Activated effector memory CD4-positive, alpha-beta T cell treated with anti-CD3 and anti-CD28 coated beads, Interleukin-2, amount 50 U/mL, for 16 hours (primary cell): ENCODE measurements at places on chromosomes 1 and 21.

DNA sequence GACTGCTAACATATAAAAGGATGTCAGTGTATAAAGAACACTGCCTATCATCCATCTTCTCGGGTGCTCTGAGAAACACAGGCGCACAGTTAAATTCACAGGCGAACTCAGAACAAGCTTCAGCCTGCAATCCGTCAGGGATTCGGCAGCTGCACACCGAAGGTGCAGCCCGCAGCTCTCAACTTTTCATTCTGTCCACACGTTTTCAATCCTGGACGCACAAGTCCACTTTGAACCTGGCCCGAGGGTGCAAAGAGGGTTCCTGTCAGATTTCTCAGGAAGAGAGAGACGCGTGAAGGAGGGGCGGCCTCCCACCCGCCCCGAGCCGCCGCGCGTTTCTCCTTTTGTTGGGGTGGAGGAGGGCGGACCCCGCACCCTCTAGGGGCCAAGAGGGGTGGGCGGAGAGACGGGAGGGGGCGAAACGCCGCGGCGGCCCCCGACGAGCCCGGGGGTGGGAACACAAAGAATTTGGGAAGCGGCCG lies 724 bp downstream of the DOCK7 start:
- peak; percentile 65 for DNase-seq

DNA sequence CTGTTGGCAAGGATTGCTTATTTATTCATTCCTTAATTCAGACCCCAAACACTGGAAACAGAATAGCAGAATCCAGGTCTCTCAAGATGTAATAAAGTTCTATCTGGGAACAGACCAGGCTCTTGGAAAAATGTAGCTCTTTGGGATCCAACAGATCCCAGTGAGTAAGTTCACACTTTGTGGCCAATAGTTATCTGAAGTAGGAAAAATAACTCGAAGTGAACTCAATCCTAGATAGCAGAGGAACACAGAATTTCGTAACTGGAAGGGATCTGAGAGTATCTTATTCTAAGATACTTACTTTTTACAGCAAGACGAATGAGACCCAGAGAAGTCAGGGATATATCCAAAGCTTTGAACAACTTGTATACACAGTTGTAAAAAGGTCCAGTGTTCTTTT lies 150.7 kb upstream of the CD34 start:
- no peak for DNase-seq

GRCh38 chr1:56868761-56869160 lies 14.2 kb downstream of the C8A start:
- DNase-seq = no peak

- no peak for DNase-seq
These were observed 82.7 kb downstream of the BCAR3 start for GRCh38 chr1:93598861-93599439.

GRCh38 chr1:89339039-89339438 lies 24.8 kb upstream of the GBP6 start:
- no peak for DNase-seq

DNA sequence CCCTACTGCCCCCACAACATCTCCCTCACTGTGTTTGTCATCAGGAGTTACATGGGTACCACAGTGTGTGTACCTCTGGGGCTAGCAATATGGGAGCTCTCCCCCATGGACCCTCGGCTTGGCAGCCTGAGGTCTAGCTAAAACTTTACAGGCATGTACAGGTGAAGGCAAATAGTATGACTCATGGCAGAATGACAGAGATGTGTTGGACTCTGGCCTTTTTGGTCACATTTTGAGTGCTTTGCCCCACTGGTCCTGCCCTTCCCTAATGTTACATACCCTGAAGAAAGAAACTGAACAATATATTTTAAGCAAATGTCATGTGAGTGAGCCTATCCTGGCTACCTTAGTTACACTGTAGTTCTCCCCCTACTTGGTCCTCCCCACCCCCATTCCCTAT lies 124.0 kb downstream of the NGF start:
- no peak for DNase-seq

DNA sequence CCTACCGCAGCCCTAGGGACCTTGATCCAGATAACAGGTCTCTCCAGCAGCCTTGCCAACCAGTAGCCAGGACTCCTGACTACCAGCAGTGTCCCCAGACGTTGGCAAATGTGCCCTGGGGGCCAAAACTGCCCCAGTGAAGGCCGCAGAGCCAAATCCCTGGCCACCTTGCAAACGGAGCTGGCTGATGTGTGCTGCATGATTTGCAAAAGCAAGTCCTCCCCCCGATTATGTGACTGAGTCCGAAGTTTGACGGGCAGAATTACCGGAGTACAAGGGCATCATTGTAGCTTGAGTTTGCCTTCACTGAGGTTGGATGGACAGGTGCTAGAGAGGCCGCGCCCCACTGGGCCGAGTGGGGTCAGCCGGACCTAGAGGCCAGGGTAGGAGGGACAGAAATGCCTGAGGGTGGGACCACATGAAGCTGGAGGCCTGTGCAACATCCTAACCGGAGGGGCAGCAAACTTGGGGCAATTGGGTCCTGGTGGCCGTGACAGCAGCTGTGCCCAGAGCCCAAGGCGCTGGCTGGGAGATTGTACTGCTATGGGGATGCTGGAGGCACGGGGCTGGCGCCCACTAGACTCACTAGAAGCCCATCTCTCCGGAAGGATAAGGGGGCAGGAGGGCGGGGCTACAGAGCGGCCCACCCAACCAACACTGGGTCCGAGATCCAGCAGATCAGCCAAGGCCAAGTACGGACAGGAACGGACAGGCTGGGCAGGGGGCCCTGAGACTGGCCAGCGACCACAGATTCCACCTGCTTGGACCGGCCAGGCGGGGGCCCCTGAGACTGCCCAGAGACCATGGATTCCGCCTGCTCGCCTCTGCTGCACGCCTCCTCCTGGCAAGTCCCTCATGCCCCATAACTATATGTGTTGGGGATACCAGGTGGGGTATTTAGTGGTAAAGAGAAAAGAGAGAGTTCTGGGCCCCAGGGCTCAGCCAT lies 2.8 kb downstream of the ARHGEF16 start:
- no peak for DNase-seq

- peak; percentile 87 for DNase-seq
These were observed 145.0 kb downstream of the DHRS3 start for GRCh38 chr1:12472798-12473551.

DNA sequence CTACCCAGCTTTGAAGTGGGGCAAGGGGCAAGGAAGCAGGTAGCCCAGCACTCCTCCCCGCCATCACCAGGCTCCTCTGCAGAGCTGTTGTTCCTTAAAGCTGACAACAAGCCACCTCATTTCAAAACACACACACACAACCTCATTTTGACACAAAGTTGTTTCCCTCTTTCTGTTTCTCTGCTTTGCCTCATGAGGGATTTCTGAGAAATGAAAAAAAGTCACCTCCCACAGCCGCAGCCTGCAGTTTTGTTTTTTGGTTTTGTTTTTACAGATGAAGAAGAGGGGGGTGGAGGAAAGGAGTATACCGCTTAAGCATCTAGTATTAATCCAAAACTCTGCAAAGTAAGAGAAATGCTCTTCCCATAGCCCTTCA lies 12.1 kb downstream of the MCL1 start:
- DNase-seq = peak; percentile 83

DNA sequence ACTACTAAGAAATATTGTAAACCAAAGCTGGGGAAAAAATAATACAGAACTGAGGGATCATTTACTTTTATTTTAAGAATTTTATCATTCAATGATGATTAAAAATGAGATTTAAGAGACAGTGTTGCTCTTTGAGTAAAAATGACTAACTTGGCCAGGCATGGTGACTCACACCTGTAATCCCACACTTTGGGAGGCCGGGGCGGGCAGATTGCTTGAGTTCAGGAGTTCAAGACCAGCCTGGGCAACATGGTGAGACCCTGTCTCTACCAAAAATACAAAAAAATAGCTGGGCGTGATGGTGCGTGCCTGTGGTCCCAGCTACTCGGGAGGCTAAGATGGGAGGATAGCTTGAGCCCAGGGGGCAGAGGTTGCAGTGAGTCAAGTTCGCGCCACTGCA lies 21.8 kb upstream of the PLEKHO1 start:
- DNase-seq = peak; percentile 75

DNA sequence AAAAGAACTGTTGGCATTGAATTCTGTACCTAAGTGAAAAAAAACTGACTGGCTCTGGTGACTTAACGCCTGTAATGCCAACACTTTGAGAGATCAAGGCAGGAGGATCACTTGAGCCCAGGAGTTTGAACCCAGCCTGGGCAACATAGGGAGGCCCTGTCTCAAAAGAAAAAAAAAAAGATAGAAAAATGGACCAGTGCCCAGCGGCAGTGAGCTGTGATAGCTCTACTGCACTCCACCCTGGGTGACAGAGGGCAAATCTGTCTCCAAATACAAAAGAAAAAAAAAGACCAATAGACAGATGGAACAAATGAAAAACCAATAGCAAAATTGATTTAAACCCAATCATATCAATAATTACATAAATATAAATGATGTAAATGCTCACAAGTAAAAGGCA lies 674 bp upstream of the AKR7A3 start:
- no peak for DNase-seq

GRCh38 chr1:64030411-64030810 lies 173.0 kb upstream of the UBE2U start:
- no peak for DNase-seq

- no peak for DNase-seq
These were observed 243 bp downstream of the C1orf21 start for GRCh38 chr1:184387069-184387475.

DNA sequence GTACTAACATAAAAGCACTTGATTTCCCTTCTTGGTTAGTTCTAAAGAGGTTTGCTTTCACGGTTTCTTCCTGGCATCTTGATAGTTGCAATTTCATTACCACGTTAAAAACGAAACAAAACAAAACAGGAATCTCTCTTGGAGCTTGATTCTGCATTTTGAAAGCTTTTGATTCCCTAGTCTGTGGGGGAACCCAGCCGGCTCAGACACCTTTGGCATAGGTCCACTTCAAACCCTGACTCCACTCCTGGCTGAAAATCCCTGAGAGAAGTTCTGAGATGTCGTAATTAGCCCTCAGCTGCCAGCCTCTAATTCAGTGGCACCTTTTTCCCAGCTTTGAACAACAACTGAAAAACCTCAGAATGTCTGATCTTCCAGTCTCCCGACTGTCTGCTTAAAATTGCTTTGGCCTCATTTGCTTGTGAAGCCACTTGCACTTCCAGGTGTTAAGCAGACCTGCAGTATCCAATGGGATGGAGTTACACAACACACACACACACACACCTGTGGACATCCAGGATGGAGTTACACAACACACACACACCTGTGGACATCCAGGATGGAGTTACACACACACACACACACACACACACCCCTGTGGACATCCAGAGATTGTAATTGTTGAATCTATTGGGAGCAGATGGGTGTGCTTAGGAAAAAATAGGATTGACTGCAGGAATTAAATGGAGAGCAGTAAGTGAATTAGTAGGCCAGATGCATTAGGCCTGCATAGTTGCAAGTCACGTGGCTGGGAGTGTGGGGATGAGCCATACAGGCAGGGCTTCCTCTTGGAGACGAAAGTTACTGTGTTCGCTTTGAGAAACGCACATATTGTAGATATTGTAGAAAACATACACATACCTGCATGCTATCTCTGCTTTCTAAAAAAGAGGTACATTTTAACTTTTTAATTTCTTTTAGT lies 285.6 kb upstream of the FMN2 start:
- no peak for DNase-seq

DNA sequence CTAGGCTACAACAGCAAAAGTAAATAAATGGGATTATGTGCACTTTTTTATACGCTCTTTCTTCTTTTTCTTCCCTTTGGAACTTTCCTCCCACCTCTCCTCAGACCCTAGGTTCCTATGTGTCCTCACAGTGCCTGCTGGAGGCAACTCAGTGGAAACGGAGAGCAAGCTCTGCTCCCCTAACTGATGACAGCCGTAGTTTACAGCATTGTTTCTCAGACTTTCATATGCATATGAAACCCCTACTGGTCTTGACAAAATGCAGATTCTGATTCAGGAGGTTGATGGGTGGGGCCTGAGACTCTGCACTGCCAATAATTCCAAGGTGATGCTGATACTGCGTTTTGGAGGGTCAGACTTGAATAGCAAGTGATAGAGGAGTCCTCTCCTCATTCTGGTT lies 34.3 kb upstream of the HMCN1 start:
- no peak for DNase-seq

GRCh38 chr1:30777060-30777903 lies 19.7 kb upstream of the LAPTM5 start:
- DNase-seq = no peak

- DNase-seq = no peak
These were observed 3.9 kb upstream of the IFNLR1 start for GRCh38 chr1:24190983-24191461.

GRCh38 chr1:233675893-233676292 lies 62.0 kb downstream of the KCNK1 start:
- DNase-seq = no peak

DNA sequence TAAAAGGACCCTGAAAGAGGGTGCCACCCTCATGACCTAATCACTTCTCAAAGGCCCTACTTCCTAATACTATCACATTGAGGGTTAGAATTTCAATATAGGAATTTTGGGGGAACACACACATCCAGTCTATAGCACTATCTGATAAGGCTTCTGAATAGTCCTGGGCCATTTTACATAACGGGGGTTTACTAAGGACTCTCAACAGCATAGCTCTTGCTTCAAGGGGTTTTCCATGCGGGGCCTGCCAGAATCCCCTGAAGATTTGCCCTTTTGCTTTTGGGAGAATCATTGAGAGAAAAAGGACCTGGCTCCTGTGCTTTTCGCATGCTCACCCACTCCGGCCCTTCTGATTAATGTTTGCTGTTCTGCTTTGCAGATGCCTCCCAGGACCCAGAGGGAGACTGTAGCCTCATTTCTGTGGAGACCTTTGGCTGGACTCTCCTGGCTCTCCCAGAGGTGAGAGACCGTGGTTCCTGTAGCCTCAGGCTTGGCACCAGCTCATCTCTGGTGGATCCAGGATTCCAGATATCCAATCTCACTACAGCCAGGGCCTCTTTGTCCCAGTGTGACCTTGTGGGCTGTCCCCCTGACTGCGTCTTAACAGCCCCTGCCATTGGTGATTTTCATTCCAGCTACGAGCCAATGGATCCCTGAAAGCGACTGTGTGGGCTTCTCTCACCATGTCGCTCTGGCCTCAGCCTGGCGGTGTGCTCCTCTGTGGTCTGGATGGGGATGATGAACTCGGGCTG lies 72.6 kb downstream of the DDR2 start:
- no peak for DNase-seq

DNA sequence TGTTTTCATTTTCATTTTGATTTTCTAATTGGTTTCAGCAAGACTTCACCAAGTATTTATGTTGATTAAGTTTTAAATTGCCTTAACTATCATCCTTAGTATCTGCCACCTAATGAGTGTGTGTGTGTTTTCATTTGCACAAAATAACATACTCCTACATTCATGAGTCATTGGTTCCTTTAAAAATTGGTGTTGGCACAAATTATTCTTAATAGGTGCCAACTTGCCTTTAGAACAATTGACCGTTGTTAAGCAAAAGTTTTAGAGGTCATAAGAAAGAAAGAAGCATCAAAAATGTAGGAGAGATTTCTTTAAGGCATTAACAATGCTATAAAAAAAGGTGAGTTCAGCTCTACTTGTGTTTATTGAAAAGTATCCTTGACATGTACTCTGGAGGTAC lies 77.5 kb downstream of the FNBP1L start:
- no peak for DNase-seq
